ENCODE measurements at places on chromosomes 6 and 20. TPM values are rescaled to one million over a fixed set of nuclear protein-coding genes. Genes with fewer than 3 reads are reported as not detected.

Gene HLA-DQB1
- 0.32 TPM for total RNA-seq

Gene FOXS1
- total RNA-seq = 1.7 TPM

Gene ZNF512B
- 6.3 TPM for total RNA-seq

Gene TRMT6
- 11.0 TPM for total RNA-seq

Gene ADGRG6
- 13.4 TPM for total RNA-seq

Gene HCK
- not detected for total RNA-seq

Gene TSPO2
- not detected for total RNA-seq

Gene TLDC2
- total RNA-seq = not detected

Gene ZDHHC14
- 4.3 TPM for total RNA-seq

Gene CAGE1
- total RNA-seq = under 0.01 TPM

Gene SLC35D3
- 0.08 TPM for total RNA-seq

Gene NRSN1
- total RNA-seq = not detected

Gene ESR1
- 0.13 TPM for total RNA-seq

Gene LSM2
- 75.9 TPM for total RNA-seq

Gene GNAS-AS1
- 0.72 TPM for total RNA-seq

Gene CD24
- total RNA-seq = 6.5 TPM

Gene BPIFB1
- not detected for total RNA-seq

Gene ZNF334
- 1.8 TPM for total RNA-seq

Gene PLCB4
- 0.16 TPM for total RNA-seq

Gene SYTL3
- 1.4 TPM for total RNA-seq

Gene C20orf96
- total RNA-seq = 12.9 TPM

Gene DPPA5
- total RNA-seq = not detected

Gene MATN4
- total RNA-seq = not detected

Gene SIGLEC1
- total RNA-seq = not detected

Gene NPEPL1
- 14.2 TPM for total RNA-seq

Gene GJA10
- total RNA-seq = not detected

Gene CLIC5
- not detected for total RNA-seq

Gene MED20
- 19.4 TPM for total RNA-seq

Gene PRKN
- 3.8 TPM for total RNA-seq

Measured in epithelial cell of alveolus of lung (primary cell).